ENCODE measurements at places on chromosomes 2 and 18.

DNA sequence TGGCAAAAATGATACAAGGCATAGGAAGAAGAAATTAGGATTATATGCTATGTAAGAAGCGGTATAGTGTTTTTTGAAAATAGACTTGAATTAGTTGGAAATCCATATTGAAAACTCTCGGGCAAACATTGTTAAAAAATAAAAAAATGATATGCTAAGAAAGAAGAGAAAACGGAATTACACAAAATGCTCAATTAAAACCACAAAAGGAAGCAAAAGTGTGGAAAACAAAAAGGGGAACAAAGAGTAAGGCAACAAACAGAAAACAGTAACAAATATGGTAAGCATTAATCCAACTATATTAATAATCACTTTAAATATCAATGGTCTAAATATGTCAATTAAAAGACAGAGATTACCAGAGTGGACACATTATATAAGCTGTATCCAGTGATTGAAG, 58.4 kb downstream of the TXNL1 start:
- no peak for DNase-seq

GRCh38 chr2:62576276-62576939, 70.4 kb upstream of the TMEM17 start:
- DNase-seq = no peak

DNA sequence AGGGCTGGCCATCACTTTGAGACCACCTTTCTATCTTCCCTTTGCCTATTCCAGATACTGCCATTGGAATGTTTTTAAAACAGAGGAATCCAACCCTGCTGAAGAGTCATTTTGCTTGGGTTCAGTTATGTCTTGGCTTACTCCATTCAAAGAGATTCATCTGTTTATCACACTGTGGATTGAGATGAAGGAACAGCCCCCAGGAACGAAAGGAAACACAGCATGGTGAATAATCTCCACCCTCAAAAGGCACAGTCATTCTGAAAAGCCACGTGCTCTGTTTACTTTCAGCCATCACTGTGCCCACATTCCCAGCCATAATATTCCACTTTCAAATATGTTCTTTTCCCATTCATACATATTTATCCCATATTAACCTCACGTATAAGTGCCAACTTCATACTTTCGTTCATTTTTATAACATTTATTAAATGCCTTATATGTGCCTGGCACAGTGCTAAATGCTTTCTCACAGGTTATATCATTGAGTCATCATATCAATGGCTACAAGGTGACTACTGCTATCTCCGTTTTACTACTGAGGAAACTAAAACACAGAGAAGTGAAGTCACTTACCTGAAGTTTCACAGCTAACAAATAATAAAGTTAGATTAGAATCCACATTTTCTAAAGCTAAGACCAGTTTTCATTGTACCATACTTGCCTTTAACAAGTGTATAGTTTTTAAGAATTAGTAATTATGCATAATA, 143.6 kb downstream of the OSR1 start:
- no peak for DNase-seq

- no peak for DNase-seq
Measured at GRCh38 chr2:37551783-37552182, 119.7 kb downstream of the CDC42EP3 start.

Data from LoVo (cell line).